HL-60 (cell line): ENCODE measurements at places on chromosomes 7 and 10.

GRCh38 chr7:154647625-154648024 is 355.3 kb downstream of the PAXIP1 start:
- no peak for DNase-seq

DNA sequence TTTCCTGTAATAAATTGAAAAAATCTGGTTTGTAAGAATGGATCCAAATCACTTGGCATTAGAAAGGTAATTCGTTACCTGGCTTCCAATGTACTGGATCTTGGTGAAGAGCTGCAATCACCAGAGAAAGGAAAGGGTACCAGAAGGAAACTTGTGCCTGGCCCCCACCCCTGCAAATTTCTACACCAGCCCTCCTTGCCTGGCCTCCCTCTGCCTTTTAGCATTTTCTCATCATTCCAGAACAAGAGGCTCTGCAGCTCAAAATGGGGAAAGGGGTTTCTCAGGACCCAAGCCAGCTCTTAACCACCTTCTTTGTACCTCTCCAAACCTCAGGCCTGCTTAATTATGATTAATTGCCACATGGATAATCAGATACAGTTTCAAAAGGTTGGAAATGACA is 612.8 kb upstream of the MGMT start:
- no peak for DNase-seq

DNA sequence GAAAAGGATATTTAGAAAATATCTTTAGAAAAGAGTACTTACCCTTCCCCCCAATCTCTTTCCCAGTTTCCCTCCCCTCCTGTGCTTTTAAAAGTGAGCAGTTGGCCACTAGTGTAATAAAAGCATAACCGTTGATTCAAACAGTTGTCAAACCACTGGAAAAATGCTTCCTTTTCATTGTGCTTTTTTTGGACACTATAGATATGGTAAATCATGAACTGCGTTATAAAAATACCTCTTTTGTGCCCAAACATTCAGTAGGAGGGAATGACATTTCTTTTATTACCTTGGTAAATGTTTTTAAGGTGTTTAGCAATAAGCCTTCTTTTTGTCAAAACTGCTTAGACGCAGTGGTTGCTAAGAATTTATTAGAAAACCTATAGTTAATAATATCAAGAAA is 232.4 kb downstream of the SLC25A13 start:
- no peak for DNase-seq

DNA sequence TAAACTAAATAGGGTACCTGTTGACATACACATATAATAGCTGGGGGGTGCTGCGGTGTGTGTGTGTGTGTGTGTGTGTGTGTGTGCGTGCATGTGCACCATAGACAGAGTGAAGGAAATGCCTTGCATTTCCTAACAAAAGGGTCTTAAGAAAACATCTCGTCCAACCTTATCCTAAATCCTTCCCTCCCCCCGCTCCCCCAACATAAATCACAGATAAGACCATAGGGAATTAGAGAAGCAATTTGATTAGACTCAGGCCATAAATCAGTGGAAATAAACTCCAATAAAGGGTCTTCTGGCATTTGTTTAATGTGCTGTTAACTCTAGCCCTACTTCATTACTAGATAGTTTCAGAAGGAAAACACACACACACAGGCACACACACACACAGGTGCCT is 148.5 kb downstream of the PPP1R17 start:
- no peak for DNase-seq

GRCh38 chr10:26832960-26833359 is 27.8 kb downstream of the ABI1 start:
- DNase-seq: no peak

DNA sequence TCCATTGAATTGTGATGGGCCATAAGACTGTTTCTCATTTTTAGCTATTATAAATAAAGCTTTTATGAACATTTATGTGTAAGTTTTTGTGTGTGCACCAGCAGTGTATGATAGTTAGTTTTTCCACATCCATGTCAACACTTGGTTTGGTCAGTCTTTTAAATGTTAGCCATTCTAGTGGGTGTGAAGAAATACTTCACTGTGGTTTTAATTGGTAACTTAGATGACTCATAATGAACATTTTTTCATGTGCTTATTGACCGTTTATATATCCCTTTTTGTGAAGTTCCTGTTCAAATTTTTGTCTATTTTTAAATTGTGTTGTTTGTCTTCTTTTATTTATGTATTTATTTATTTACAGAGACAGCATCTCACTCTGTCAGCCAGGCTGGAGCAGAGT is 23.6 kb upstream of the PDK4 start:
- no peak for DNase-seq

- no peak for DNase-seq
These were observed 1007.6 kb downstream of the ANKRD7 start for GRCh38 chr7:119232091-119232490.

DNA sequence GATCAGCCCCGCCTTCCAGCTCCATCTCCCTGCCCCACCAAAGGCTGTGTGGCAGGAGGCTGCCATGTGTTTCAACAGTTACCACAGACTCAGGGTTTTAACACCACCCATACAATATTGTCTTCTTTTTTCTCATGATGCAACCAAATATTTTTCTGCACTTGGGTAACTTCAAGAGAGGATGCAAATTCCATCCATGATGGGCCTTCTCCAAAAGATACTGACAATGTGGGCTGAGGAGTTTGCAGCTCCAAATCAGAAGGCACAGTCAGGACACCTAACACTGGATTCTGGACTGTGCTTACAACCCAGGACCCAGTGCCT is 347.9 kb downstream of the GRID1 start:
- no peak for DNase-seq

GRCh38 chr7:75896803-75897327 is 18.0 kb downstream of the RHBDD2 start:
- DNase-seq: no peak

DNA sequence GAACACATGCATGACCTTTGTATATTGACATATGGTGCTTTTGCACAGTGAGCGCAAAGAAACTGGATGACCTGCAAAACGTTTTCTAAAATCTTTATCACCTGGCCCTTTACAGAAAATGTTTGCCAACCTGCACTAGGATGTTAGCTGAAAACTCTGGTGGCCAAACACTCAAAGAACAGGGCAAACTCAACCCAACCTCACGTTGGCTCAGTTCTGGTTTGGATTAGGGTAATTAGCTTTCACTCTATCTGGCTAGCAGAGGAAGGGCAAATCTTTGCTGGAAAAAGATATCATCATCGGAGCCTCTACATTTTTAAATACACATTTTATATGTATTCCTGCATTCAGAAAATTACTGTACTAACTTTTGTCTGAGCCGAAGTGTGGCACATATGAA is 688.9 kb downstream of the PHTF2 start:
- no peak for DNase-seq

DNA sequence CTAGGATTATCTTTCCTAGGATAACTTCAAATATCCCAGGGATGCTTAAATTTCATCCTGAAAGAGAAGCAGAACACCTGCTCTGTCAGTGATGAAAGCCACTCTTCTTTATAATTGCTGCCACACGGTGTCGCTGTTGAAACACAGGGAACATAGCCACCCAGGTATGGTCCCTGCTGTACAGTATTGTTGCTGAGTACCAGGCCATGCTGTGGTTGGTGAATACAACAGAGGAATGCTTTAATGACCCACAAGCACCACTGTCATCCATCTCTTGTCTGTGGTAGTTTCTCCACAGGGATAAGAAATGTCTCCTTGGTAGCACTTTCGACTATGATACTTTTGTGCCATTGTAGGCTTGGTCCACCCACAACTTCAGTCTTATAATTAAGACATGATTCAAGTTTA is 70.6 kb upstream of the STARD3NL start:
- peak; percentile 73 for DNase-seq

- DNase-seq: no peak
These were observed 50.3 kb upstream of the GSAP start for GRCh38 chr7:77466450-77466849.

DNA sequence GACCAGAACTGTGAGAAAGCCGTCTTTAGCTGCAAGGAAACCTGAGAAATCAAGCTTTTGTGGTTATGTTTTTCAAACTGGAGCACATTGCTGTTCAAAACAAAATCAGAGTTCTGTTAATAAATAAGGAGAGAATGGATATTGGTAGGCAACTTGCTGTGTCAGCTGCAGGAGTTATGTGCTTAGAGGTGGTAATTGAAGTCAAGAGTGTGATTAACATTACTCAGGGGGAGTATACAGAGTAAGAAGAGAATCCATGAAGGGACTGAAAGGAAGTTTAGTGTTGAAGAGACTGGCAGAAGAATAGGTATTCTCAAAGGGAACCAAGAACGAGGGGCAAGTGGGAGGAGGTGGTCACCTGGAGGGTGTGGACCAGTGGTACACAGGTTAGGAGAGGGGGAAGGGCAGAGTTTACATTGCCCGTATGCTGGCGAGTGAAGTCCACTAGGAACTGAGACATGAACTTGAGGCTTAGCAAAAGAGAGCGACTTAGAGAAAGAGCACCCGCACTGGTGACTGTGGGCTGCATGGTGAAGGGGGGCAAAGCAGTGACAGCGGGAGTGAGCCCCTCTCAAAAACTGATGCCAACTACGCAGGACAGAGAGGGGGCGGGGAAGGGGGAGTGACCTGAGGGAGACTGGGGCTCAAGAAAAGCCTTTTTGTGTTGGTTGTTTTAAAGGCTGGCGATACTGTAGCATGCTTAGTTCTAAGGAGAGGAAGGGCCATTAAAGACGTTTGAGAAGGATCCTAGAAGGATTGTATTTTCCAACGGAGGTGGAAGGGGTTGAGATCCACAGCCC is 80.0 kb downstream of the SDK1 start:
- DNase-seq: no peak

DNA sequence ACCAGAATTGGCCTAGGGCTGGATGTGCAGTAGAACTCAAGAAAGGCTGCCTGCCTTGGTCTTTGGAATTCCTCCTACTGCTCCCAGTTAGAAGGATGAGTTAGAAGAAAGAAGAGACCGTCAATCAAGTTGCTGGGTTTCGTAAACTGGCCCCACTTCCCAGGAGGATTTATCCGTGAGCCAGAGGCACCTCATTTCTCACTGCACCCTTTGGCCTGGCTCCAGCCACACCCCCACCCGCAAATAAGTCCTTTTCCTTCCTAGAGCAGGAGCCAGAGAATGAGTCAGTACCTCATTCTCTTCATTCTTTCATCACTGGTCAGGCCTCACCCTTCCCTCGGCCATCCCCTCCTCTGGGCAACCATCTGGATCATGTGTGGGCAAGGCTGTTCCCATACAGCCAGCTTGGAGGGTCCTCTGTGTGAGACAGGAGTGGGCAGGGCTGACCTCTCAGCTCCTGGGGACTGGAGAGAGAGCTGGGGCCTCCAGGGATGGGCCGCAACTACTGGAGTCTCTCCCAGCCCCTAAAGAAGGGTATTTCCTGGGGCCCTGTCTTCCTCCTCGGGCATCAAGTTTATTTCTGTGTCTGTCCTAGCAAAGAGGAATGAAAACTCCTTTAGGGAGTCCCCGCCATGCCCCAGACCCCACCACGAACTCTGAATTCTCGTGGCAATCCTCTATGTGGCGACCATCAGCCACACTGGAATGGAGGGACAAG is 87.2 kb upstream of the DUSP5 start:
- no peak for DNase-seq

- peak; percentile 36 for DNase-seq
These were observed 635 bp downstream of the ZNF12 start for GRCh38 chr7:6705959-6706665.

- no peak for DNase-seq
These were observed 456.8 kb upstream of the KLF6 start for GRCh38 chr10:4241724-4242345.

- DNase-seq: no peak
These were observed 203.9 kb downstream of the TEX36 start for GRCh38 chr10:125479059-125479458.

GRCh38 chr7:143256932-143257331 is 6.3 kb upstream of the GSTK1 start:
- no peak for DNase-seq

- DNase-seq: no peak
These were observed at the start of gene ADCY1 for GRCh38 chr7:45573661-45574415. Gene ADCY1 (plus strand): TSS chr7:45574368. CDS start chr7:45574544, 176 bp downstream.

- no peak for DNase-seq
These were observed 685 bp downstream of the CASP2 start for GRCh38 chr7:143288836-143289235.

- no peak for DNase-seq
These were observed 302.2 kb downstream of the ADARB2 start for GRCh38 chr10:1434912-1435692.

GRCh38 chr7:33243319-33243881 is 114.0 kb downstream of the BBS9 start:
- DNase-seq: peak; percentile 9

GRCh38 chr7:110780712-110781111 is 310.2 kb upstream of the LRRN3 start:
- DNase-seq: no peak

- no peak for DNase-seq
These were observed 7.2 kb downstream of the PRSS58 start for GRCh38 chr7:142250705-142251104.

- DNase-seq: no peak
These were observed 60.4 kb downstream of the ANKIB1 start for GRCh38 chr7:92306153-92306552.

- peak; percentile 49 for DNase-seq
These were observed 36.9 kb upstream of the SH2D4B start for GRCh38 chr10:80500572-80501380.

DNA sequence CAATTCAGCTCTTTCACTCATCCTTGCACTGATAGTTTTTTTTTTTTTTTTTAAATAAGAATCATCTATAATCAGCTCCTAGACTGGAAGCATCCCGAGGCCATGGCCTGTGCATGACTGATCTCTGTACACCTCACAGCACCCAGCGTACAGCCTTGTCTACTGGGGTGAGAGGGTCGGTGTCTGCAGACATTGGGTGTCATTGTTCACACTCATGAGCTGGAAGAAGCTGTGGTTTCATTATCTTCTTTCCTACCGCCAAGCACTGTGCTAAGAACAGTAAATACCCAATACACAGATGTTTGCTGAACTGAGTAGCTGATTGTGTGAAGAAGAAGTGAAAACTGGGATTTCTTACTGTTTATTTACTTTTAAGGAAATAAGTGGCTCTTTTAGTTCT is 123.6 kb downstream of the CLEC2L start:
- no peak for DNase-seq
